HT-29 (cell line): ENCODE measurements at places on chromosomes 5 and 9. TPM values are rescaled to one million over a fixed set of nuclear protein-coding genes. Genes with fewer than 3 reads are reported as not detected.

Gene HTR1A
- total RNA-seq, result not detected in 2 replicates

Gene MEIKIN
- not detected in 2 replicates for total RNA-seq

DNA sequence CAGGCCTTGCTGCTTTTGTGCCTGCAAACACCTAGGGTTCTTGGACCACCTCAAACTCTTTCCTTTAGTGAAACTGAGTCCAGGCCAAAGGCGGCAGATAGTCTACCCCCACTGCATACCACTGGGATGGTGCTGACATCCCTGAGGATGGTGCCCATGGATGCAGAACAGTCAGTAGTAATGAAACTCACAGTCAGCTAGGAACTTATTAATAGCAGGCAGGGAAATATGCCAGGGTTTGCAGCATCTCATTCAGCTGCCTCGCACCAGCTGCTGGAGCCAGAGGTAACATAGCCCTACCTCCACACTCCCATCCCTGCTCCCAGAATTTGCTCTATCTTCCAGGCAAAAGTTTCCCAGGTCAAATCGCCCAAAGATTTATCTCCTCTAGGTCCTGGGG lies 189.1 kb downstream of the SREK1 start:
- DNase-seq, result no peak

Gene HTR4
- 0.15 TPM in 1 of 2 replicates, not detected in the other for total RNA-seq

GRCh38 chr5:65050140-65050539 lies 281.4 kb downstream of the CWC27 start:
- no peak for DNase-seq

Gene NACC2
- 32.6 and 38.1 TPM in 2 replicates for total RNA-seq

Gene NKD2
- 5.8 and 7.5 TPM in 2 replicates for total RNA-seq

Gene FGF1
- not detected in 2 replicates for total RNA-seq

GRCh38 chr5:165184183-165184582 lies 1678.8 kb downstream of the MAT2B start:
- DNase-seq, result no peak

DNA sequence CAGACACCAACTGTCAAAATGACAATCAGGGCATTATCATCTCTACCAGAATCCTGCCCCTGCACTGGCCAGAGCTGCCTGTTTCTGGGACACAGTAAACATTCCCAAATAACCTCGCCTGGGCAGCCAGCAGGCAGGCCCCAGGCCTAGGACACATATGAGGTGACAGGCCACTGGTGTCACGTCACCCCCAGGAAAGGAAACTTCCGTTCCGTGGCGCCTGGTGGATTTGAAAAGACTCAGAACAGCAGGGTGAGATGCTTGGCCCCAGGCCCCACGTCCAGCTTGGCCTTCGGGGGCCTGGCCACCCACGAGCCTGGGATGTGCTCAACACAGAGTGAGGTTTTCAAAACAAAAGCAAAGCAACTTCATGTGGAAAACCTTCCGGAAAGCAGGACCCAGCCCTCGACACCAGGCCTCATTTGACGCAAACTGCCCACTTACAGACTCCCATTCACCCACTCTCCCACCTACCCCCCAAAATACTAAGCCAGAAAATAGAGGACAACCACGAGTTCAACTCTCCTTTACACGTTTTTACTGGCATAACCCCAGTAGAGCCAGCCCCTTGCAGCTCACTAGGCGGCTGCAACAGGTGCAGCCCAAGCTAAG lies 1.2 kb downstream of the SEMA4D start:
- DNase-seq, result no peak

Gene ADGRD2
- total RNA-seq, result not detected in 2 replicates

Gene SOX30
- 0.15 and 0.37 TPM in 2 replicates for total RNA-seq

Gene C9
- total RNA-seq, result not detected in 2 replicates

- peak; percentile 71 for DNase-seq
Measured at GRCh38 chr5:119269061-119269944, 86.5 kb upstream of the TNFAIP8 start.

- no peak for DNase-seq
Measured at GRCh38 chr9:95770653-95771131, 104.8 kb upstream of the ERCC6L2 start.

Gene CD274
- total RNA-seq, result 0.33 and 3.3 TPM in 2 replicates

DNA sequence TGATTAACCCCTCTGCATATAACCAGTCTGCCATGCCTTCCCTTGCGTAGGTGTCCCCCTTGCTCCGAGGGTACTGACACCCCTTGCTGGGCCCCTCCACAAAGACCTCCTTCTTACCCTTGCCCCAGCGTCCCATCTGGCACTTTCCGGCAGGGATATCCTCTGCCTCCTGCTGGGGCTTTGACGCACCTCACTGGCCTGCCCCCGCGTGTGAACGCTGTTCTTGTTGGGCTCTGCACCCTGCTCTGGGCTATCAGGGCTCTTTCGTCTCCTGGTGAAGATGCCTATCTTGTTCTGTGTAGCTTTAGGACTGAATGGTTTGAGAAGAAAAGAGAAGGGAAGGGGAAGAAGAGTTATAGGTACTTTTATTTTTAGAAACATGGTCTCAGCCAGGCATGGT lies 53.0 kb downstream of the SUB1 start:
- DNase-seq, result no peak

DNA sequence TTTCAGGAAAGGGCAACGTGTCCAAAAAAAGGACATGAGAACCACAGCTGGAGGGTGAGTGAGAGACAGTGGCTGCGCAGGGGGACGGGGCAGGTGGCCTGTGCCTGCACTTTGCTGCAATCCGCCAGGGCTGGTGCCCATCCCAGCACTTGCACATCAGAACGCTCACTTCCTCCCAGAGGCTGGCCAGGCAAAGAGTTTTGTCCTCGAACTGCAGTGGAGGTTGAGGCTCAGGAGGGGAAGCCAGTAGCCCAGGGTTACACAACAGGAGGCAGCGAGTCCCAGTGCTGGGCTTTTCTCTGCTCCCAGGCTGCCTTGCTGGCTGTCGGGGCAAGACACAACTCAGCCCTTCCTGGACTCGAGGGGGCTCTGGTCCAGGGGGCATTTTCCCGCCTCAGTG lies 33.1 kb downstream of the CRB2 start:
- DNase-seq, result no peak

DNA sequence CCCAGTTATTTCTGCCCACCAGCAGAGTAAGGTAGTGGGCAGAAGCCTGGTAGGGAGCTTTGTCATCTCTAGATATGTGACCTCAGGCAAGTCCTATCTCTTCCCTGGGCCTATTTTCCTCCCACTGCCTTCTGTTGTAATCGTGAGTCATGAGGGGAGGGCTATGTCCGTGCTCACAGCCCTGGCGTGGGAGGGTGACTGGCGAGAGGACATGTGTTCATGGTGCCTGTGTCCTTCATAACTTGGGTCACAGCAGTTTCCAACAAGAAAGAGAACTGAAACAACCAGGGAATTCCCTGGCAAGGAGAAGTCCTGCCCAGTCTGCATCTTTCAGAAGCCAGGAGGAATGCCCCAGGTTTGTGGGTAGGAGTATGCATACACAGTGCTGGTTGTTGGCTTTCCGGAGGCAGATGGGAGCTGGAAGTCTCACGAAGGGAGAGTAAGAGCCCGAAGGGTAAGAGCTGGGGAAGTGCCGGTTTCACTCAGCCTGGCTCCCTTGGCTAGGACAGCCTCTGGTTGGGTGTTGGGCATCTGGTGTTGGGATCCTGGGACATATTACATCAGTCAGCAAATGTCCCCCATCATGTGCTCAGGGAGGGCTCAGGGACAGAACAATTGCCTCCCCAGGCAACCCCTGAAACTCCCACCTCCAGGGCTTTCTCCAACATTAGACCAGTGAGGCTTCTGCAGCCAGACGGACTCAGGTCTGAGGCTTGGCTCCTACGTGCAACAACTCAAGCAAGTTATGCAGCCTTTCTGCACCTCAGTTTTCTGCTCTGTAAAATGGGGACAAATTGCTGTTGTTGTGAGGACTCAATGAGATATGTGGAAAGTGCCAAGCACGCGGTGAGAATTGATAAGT lies 4.3 kb upstream of the TIFAB start:
- DNase-seq, result no peak

DNA sequence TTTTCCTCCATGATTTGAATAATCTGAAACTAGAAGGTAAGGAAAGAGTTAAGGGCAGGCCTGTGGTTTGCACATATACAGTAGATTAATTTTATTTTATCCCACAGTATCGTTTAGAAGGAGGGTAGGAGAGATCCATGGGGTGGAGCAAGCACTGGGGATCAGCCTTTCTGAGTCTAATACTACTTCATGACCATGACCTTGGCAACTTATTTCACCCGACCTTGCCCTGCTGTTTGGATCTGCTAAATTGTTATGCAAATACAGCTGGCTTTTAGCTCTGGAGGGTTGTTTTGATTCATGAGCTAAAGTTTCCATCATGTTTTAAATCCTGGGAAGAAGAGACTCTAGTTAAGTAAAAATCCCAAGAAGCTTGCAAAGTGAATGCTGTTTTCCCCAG lies 864 bp upstream of the GRIN3A start:
- no peak for DNase-seq

DNA sequence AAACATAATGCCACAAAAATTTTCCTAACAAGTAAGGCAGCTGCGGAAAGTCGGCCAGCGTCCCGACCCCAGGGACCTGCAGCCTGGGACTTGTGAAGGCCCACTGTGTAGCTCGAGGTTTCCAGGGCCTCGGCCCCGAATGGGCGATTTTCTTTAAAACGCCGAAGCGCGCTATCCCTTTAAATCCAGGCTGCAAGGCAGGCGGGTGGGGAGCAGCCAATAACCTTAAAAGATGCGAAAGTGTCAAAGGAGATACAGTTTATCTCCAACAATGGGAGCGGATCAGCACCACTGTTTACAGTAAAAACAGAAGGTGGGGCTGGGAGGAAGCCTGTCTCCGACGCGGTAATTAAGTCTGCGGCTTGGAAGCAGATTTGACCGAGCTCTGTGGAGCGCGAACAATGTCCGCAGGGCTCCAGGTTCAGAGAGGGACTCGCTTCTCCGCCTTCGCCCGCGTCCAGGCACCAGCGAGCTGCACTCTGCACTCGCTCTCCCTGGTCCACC lies 1.7 kb upstream of the ZSWIM6 start:
- peak; percentile 76 for DNase-seq

DNA sequence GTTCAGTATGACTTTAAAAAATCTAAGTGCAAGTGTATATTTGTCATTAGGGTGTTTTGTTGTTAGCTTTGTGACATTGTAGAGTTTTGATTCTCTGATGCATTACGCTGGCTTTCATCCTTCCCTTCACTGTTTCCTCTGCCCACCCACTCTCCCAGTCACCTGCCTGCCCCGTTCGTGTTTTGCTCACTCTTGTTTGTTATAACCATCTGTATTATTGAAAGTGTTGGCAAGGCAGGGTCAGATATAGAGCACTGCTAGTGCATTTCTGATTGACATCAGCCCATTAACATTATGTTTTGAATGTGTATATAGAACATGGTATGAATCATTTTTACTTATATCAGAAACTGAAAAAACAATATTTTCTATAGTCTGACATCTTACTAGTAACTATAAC lies 27.3 kb downstream of the SCGB3A1 start:
- no peak for DNase-seq

Gene SHOC1
- not detected in 2 replicates for total RNA-seq

DNA sequence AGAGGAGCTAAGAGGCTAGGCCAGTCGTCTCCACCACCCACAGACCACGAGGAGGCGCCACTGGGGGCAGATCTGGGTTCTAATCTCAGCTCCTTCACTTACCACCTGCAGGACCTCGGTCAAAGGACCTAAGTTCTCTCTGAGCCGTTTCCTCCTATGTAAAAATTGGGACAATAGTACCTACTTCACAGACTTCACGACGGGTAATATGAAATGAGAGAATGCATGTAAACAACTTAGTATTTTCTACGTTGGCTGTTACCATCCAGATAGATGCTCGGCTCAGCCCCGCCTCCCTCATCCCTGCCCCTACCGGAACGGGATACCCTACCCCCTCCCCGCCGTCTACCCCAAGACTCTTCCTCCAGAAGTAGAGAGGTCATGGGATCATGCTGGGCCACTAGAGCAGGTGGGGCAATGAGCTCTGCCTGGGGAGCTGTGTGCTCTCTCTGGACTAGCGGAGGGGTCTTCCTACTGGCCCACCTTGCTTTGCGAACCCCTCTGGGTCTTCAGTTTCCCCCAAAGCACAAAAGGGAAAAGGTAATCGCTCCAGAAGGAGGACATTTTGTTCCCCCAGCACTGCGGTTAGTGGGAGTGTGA lies 541 bp downstream of the GNPDA1 start:
- peak; percentile 64 for DNase-seq

Gene CCNO
- total RNA-seq, result 12.4 and 13.0 TPM in 2 replicates

Gene ANXA2R
- 21.1 and 22.7 TPM in 2 replicates for total RNA-seq

Gene LHX3
- not detected in 2 replicates for total RNA-seq

GRCh38 chr5:180191716-180192115 lies 17.3 kb downstream of the RASGEF1C start:
- DNase-seq, result no peak

GRCh38 chr9:14314424-14314928 lies 535 bp upstream of the NFIB start:
- DNase-seq, result peak; percentile 79

GRCh38 chr5:105963696-105964255 lies 1707.0 kb downstream of the EFNA5 start:
- DNase-seq, result no peak

DNA sequence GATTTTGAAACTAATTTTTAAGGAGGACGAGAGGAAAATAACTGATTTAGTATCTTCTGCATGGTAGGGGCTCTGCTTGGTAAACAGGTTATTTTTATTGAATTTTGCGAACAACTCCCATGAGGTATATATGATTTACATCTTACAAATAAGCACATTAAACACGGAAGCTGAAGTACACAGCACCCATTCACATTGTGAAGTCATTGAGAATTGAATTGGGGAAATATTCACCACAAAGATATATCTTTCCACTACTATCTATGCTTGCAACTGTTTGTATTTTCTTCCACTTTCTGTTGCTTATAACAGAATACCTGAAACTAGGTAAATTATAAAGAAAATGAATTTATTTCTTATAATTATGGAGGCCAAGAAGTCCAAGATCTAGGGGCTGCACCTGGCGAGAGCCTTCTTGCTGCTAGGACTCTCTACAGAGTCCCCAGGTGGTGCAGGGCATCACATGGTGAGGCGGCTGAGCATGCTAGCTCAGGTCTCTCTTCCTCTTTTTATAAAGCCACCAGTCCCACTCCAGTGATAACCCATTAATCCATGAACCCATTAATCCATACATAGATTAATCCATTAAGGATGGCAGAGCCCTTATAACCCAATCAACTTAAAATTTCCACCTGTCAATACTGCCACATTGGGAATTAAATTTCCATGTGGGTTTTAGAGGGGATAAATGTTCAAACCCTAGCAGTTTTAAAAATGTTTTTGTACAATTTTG lies 79.0 kb upstream of the ZNF608 start:
- no peak for DNase-seq

- no peak for DNase-seq
Measured at GRCh38 chr5:4625206-4625896, 514.8 kb upstream of the ADAMTS16 start.

Gene SH3GLB2
- total RNA-seq, result 118 and 146 TPM in 2 replicates

DNA sequence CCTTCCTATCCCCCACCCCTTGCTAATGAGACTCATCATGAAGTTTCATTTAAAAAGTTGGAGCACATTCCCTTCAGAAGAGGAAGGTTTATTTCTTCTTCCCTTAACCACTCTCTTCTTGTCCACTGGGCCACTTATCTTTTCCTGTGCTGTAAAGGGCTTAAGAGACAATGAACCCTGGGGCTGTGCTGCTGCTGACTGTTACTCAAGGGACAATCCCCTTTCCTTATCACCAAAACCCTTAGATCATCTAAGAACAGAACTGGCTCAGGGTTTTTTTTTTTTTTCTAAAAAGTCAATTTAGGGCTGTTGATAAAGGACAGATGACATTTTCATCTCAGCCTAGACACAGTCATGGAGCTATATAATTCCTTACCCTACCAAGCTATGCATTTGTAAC lies 29.6 kb downstream of the CAPSL start:
- no peak for DNase-seq

Gene OLFML2A
- 0.21 TPM in 1 of 2 replicates, not detected in the other for total RNA-seq
